ENCODE measurements at places on chromosomes 1 and 21.

GRCh38 chr21:27268290-27268689, 301.4 kb upstream of the ADAMTS5 start:
- no peak for DNase-seq

DNA sequence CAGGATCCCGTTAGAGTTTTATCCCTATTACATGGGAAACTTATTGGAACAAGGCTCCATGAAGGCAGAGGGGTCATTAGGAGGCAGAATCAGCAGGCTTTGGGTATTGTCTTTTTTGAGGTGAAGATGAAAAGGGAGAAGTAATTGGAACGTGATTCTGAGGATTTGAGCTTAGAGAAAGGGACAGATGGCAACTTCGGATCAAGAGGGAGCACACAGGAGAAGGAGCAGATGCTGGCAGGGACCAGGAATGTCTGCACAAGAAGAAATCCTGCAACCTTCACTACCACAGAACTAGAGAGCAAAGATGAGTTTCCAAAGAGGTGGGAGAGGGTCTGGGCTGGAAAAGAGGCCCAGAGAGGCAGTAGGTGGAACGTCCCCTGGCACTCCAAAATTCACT, 202.8 kb downstream of the RRAGC start:
- DNase-seq = no peak

GRCh38 chr1:44514673-44515072, 109.6 kb downstream of the RNF220 start:
- DNase-seq = no peak

DNA sequence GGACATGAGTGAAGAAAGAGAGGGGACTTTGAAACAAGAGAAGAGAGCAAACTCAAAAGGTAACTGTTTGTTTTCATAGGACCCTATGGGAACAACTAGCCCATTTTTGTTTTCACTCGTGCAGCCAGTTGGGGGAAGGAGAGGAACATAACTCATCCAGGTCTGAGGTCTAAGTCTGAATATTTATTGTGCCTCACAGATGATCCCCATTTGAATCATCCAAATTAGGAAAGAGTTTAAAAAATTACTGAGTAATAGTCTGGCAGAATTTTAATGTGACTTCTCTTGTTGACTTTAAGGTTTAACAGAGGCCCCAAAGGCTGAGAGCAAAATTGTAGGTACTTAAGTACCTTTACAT, 10.4 kb upstream of the TSPAN2 start:
- DNase-seq = no peak

DNA sequence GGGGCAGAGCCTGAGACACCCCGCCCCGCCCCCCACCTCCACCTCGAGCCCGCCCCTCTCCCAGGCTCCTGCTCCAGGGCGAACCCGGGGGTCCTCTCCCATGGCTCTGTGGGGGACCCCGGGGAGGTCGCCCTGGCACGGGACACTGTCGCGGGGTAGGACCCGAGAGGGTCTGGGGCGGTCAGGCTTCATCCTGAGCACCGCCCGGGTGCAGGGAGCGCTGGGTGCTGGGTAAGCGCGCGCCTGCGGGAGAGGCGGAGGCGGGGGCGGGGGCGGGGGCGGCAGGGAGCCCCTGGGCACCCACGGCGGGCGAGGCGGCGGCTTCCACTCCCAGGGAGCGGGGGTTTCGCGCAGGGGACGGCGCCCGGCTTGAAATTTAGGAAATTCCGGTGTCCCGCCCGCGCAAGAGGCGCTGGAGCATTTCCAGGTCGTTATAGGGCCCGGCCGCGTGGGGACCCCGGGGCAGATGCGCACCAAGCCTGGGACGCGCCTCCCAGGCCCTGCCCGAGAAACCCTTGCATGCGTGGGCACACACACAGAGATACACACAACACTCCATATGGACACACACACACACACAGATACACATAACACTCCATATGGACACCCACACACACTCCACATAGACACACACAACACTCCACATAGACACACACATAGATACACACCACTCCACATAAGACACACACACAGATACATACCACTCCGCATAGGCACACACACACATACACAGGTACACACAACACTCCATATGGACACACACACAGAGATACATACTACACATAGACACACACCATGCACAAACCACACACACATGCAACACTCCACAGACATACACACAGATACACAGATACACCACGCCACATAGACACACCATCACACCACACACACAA, 48.7 kb upstream of the SLC19A1 start:
- DNase-seq = no peak

DNA sequence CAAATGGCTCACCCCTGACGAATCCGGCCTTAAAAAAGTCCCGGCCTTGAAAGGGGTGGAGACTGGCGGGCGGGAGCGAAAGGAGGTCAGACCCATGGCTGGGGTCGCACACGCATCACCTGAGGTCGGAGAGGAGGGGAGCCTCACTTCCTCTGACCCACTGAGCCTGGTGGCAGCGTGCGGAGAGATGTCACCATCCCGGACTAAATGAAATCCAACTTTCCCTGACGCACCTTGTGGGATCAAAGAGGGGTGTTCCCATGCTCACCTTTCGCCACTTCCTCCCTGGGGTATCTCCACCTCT, 709 bp upstream of the SLC41A1 start:
- no peak for DNase-seq

GRCh38 chr1:10754568-10755329, 41.7 kb downstream of the CASZ1 start:
- DNase-seq = no peak

GRCh38 chr1:223531742-223532341, 133.7 kb downstream of the CAPN8 start:
- peak; percentile 46 for DNase-seq

- no peak for DNase-seq
These were observed 42.5 kb upstream of the CSF3R start for GRCh38 chr1:36525166-36525565.

DNA sequence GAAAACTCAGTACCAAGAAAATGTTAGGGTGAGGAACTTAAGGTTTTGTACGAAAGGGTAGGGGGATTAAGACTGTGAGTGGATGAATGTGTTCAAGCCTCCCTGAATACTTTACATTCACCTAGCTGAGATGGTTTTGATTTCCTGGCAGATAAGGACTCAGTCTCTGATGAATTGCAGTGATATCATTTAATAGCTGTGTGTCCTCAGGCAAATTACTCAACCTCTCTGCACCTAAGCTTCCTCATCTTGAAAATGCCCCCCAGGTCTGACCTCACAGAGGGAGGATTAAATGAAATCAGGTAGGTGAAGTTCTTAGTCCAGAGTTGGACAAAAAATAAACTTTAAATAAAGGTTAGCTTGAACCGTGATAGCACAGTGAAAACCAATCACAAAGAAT, 48.4 kb downstream of the CAMK2N1 start:
- no peak for DNase-seq

GRCh38 chr21:32035617-32036016, 162.8 kb downstream of the HUNK start:
- DNase-seq = no peak

DNA sequence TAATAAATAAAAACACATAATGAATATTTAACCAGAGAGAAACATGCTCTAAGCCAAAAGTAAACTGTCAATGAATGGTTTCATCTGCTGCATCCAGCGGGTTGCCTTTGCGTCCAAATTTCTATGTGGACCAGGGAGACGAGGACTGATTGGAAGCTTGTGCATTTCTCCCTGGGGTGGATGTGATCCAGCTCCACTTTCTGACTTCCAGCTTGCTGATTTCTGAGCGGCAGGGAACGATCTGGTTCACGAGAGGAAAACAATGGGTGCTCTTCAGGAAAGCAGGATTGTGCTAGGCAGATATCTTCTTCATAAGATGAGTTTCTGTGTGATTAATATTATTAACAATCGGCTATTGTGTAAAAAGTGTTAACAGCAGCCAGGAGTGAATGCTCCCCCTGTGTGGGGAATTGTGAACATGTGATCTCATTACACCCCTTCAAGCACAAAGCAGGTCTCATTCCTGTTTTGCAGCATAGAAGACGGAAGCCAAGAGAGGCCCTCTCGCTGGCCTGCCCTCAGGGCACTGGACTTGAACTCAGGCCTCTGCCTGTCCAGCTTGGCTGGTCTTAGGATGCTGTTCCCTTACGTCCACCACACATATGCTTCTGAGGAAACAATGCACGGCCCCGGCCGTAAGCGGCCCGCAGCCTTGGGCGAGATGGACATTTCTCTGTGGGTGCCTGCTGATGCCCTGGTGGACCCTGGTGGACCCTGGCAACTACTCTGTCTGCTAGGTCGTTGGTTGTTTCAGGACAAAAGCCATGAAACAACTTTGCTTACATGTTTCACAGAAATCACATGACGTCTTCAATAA, 183.4 kb upstream of the C1orf174 start:
- no peak for DNase-seq

DNA sequence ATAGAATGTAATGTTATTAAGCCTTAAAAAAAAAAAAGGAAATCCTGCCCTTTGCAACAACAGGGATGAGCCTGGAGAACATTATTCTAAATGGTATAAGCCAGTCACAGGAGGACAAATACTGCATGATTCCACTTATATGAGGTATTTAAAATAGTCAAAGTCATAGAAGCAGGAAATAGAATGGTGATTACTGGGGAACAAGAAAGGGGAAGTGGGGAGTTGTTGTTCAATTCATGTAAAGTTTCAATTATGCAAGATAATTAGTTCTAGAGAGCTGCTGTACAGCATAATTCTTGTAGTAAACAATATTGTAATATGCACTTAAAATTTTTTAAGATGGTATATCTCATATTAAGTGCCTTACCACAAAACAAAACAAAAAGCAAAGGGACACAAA, 13.2 kb downstream of the FCER1A start:
- no peak for DNase-seq

- peak; percentile 52 for DNase-seq
These were observed 777 bp downstream of the LAMC2 start for GRCh38 chr1:183186841-183187240.

- DNase-seq = no peak
These were observed 110.2 kb upstream of the APP start for GRCh38 chr21:26280775-26281174.

DNA sequence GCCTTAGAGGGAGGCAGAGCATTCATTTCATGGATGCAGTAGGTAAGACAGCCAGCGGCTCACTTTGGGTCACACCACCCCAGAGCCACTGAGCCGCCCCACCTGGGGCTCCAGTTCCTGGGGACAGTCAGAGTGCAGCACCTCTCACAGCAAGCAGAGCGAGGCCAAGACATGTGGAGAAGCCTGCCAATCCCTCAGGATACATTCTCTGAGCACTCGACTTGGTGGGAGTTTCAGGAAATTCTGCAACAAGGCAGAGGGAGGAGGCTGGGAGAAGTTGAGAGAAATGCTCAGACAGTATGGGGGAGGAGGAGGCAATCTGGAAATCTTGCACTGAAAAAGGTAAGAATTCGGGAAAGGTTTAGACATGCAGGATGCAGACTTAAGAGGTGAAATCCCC, 60.8 kb upstream of the WLS start:
- no peak for DNase-seq

DNA sequence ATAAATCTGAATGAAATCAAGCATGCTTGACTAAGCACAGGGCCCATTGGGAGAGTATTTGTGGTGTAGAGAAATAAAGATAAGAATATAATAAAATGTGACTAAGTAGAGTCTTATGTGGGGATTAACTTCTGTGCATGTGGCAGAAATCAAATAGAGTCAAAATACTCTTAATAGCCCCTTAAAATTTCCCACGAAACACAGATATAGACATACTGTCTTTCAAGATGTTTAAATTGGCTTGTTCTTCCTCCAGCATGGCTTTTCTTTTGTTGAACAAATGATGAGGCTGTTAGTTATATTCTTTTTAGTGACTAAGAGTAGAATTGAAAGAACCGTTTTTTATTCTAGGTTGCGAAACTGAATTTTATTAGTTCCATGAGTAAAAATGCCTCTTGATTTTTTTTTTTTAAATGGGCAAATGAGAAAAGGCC, 112.3 kb downstream of the RPS6KC1 start:
- DNase-seq = no peak

DNA sequence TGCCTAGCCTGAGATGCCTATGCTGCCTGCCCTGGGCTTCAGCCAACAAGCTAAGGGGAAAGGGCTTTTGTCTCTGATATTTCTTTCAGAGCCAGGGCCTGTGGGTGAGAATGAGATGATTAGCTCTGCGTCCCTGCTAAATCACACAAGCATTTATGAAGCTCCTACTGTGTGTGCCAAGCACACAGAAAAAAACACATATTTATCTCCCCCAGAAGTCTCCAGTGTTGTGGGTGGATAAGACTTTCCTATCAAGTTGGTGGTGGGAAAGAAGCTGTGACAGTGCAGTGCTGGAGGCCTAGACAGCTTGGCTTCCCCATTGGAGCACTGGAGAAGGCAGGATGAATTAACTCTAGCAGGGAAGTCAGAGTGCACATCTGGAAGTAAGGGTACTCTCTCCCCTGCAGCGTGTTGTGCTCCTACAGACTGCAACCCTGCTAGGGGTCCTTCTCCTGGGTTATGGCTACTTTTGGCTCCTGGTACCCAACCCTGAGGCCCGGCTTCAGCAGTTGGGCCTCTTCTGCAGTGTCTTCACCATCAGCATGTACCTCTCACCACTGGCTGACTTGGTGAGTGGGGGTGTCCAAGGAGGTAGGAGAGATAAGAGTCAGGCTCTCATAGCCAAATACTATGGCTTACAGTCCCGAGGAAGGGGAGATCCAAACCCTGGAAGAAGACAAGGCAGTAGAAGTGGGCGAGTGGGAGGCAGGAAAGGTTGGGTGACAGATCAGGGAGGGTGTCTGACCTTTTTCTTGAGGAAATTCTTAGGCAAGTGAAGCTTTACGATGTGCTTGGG, 1.7 kb downstream of the SLC50A1 start:
- no peak for DNase-seq

DNA sequence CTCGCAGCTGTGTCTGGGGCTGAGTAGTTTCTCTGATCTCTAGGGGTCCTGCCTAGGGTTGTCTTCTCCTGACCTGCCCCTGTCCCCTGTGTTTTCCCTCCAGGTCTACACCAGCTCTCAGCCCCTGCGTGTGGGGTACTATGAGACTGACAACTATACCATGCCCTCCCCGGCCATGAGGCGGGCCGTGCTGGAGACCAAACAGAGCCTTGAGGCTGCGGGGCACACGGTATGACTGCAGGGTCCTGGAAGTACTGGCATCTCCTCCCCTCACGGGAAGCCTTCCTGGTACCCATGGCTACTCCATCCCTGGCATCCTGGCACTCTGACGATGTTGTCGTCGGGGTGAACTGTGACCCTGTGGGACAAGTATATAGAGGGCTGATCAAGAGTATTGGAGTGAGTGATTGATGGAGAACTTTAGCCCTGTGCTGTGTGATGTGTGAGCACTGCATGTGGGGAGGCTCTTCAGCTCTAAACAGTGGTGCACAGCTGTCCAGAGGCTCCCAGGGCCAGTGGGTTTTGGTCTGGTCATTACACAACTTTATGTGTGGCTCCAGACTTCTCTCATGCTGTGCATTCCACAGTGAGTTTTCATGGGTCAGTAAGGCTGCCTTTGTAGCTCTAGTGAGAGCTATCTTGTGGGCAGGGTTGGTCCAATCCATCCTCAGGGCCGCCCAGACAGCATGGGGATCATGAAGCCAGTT, 14.4 kb downstream of the FAAH start:
- DNase-seq = no peak

Data from PC-9 (cell line).